Stimulated activated CD8-positive, alpha-beta memory T cell treated with anti-CD3 and anti-CD28 coated beads, Interleukin-15, amount 100 ng/mL, for 48 hours (primary cell): ENCODE measurements at places on chromosomes 3 and 15.
A peak's percentile ranks its signal among the peaks of the same experiment; 100 is the strongest.

DNA sequence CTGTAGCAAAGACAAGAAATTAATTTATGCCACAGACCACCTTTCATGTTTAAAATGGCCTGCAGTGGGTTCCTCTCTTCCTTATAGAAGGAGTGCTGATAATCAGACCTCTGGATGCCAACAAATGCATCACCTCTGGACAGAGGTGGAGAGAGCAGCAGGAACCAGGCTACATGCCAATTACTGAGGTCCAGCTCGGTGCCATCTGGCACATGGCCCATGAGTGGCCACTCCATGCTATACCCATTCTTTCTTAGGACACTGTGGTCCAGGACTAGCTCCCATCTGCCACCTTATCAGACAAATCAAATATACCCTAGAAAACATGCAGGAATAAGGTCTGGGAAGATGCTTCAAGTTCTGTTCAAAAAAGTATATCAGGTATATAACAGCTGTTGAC, 60.7 kb downstream of the TBC1D2B start:
- no peak for DNase-seq

- no peak for DNase-seq
Measured at GRCh38 chr15:65896236-65896635, 26.9 kb downstream of the RAB11A start.

DNA sequence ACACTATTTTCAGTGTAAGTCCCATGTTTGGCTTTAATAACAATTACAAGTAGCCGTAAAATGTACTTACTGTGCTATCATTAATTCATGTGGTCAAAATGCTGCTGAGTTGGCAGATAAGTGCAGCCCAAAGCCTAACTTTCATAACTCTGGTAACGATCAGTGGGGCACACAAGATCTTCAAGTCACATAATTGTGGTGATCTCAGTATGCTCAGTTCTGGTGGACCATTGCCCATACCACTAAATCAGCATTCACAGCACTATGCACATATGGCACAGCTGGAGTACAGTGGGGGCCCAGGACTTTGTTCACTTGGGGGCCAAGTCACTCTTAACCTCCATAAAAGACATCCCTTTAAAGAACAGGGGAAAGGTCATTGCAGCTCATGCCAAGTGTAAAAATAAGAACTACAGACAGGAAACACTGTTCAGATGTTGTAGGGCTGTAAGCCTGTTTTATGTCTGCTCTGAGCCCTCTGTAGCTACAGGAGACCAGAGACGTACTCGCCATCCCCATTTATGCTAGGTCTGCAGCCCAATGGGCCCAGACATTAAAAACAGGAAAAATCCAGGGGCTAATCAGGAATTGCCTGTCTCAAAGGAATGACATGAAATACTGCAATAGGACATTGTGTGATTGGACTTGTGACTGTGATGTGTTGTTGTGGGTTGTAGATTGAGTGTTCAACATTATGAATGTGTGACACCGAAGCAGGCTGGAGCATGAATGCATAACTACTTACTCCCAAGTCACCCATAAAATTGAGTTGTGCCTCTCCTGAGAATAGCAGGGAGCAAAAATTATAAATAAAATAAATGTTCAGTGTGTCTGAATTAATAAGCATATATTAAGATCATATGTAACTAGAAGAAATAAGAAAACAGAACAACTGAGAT, 282.5 kb upstream of the EPHA3 start:
- no peak for DNase-seq

- DNase-seq, result no peak
Measured at GRCh38 chr15:81480645-81481053, 106.6 kb upstream of the TMC3 start.

GRCh38 chr3:177802151-177802900, 605.0 kb upstream of the TBL1XR1 start:
- no peak for DNase-seq

- DNase-seq, result no peak
Measured at GRCh38 chr3:111734652-111735051, 124.4 kb upstream of the PHLDB2 start.

- DNase-seq, result no peak
Measured at GRCh38 chr15:54803134-54803808, 393.5 kb downstream of the RSL24D1 start.

DNA sequence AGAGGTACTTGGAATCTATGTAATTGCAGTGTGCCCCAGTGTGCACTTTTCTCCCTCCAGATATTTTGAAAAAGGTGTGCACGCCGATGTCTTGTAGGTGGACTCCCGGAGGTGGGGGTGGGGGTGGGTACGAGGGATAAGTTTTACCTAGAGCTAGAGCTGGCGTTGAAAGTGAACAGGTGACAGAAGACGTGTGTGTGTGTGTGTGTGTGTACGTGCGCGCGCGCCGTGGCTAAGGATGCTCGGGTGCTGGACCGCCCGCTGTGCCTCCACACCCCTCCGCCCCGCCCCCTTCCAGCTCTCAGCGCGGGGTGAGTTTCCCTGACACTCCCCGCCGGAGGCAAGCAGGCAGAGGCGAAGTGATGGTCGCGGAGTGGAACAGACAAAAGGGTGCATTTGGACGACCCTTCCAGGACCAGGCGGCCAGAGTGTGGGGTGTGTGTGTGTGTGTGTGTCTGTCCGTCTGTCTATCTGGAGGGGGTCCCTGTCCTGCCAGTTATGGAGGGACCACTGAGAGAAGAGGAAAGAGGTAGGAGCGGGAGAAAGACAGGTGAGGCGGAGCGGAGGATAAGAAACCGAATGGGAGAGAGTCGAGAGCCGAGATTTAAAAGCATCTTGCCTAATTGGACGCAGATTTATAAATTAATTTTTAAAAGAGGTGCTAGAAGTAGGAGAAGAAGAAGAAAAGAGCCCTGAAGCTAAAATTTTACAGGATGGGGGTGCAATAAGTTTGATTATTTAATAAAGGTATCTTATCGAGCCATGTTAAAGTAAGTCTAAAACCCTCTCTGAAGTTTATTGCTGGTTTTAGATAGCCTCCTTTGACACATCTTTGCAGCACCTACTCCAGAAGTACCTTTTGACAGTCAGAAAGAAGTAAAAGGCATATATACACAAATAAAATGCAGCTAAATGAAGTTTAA, 335.8 kb upstream of the THRB start:
- no peak for DNase-seq

GRCh38 chr3:187648177-187648576, 22.0 kb downstream of the SST start:
- no peak for DNase-seq

- no peak for DNase-seq
Measured at GRCh38 chr3:156353563-156353962, 201.4 kb downstream of the SSR3 start.

GRCh38 chr15:53580366-53580765, 179.1 kb downstream of the WDR72 start:
- DNase-seq, result no peak

DNA sequence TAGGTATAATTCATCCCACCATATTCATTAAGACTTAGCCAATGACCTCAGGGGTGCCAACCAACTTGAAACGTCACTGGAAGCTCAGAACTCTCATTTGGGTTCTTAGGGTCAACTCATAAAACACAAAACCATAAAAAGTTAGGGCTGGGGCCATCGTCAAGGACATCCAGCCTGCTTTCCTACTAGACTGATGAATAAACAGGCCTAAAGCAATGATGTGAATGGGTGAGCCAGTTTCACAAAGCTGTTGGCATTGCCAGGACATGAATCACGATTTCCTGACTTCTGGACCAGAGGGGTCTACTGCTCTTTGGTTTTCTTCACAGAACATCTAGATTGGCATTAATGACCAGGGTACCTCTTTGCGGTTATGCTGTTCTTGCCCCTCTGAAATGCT, 64.7 kb downstream of the EOMES start:
- DNase-seq, result no peak

- no peak for DNase-seq
Measured at GRCh38 chr3:101170806-101171558, 149.4 kb downstream of the IMPG2 start.

GRCh38 chr3:150145659-150146058, 175.0 kb upstream of the PFN2 start:
- no peak for DNase-seq

DNA sequence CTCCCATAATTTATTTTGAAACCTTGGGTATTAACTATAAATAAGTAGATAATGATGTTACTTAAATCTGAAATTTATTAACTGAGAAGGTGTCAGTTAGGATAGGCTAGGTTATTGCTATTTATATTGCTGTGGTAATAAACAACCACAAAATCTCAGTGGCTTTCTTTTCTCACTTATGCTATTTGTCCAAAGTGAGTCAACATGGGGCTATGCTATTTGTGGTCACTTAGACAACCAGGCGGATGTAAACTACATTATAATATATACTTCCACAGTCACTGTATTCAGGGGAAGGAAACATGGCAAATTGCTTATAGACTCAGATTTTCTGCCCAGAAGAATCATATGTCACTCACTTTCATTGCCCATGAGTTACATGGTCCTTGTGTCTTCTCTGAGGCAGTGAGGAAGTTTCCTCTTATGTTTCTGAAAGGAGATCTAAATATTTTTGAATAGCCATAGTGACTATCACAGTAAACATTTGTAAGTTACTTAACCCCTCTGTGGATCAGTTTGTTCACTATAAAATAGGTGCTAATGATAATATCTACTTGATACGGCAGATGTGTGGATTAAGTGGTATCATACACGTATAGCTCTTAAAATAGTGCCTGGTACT, 19.8 kb downstream of the HMG20A start:
- DNase-seq, result no peak

DNA sequence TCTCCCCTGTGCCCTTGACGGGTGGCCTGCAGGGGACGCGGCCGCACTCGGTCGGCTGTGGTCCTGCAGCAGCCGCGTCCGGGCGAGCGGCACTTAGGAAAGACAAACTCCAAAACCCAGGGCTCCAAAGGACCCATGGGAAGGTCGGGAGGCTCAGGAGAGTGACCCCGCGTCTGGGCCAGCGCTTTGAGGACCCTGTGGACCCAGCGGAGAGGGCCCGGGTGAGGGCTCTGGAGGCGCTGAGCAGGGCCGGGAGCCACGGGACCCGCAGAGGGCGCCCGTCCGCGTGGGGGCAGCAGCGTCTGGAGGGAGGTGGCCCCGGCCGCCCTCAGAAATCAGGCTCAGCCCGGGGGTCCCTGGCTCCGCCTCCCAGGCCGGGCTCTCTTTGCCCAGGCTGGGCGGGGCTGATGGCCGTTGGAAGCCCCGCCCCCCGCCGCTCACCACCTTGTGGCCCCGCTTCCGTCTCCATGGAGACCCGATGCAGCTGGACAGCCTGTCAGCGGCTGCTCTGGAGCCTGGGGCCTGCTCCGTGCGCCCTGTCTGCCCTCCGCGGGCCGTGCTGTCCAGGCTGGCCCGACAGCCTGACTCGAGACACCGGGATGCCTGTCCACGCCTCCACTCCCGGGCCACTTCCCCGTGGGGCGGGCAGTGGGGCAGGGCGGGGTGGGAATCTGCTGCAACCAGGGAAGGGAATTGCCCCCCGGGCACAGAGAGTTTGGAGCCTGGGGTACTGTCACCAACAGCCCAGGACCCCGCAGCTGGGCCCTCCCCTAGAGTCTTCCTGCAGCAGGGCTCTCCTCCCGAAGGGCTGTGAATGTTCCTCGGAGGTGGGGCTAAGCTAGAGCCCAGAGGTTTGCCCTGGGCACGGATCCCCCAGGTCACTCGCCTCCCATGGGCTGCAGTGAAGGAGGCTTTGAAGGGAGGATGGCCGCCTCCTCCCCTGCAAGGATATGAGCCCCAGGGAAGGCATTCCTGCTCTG, 34.8 kb upstream of the RPL32 start:
- peak; percentile 27 for DNase-seq

GRCh38 chr3:134445636-134446035, 40.1 kb downstream of the ANAPC13 start:
- DNase-seq, result no peak

GRCh38 chr3:29282427-29283230, 1.8 kb downstream of the RBMS3 start:
- no peak for DNase-seq

- no peak for DNase-seq
Measured at GRCh38 chr3:149472030-149472797, 2.3 kb upstream of the TM4SF4 start.

DNA sequence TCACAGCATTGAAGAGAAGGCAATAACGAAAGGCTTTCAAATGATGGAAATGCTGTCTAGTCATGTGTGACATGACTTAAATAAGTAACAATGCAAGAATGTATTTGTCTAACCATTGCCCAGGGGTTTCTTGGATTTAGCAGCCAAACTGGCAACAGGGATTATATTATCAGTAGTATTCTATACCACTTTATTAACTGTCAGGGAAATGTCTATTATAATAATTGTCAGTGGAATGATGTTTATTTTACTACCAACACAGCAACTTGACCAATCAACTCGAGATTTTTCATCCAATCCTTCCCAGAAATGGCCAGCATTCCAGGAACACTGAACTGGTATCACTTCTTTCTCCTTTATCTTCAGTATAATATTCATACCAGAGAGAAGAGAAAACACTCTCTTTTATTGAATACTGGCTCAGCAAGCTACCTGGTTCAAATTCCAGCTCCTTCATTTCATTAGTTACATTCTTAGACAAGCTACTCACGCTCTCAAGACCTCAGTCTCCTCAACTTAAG, 66.2 kb downstream of the FOXP1 start:
- DNase-seq, result no peak

DNA sequence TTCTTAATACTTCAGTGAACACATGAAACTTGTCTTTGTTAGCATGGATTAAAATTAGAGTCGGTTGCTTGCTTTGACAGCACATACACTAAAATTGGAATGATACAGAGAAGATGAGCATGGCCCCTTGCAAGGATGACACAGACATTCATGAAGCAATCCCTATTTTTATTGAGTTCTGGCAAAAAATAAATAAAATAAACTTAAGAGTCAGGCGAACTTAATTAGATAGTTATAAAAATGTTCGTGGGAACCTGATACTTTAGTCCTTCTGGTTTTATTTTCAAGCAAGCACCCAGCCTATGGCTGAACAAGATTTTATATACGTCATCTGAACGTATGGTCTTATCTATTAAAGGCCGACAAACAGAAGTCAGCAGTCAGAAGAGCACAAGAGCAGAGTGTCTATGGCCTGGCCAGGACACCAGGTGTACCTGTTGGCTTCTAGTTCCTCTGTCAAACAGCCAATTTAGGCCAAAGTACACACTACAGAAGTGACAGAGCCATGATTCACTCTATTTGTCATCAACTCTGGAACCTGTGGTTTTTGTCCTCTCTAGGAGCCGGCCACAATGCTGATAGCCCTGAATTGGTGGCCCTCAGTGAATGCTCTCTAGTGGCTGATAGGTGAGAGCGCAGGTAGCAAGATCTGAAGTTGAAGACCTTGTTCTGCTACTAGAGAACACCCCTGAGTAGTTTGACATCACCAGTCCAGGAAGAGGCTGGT, 64.3 kb downstream of the LEO1 start:
- no peak for DNase-seq

GRCh38 chr3:157117875-157118654, 41.9 kb downstream of the CCNL1 start:
- no peak for DNase-seq

GRCh38 chr15:51023499-51023898, 71.2 kb downstream of the TNFAIP8L3 start:
- no peak for DNase-seq
